ENCODE measurements at places on chromosomes 1 and 21. TPM values are rescaled to one million over a fixed set of nuclear protein-coding genes. Genes with fewer than 3 reads are reported as not detected.

Gene EFNA3
- 4.9 TPM for total RNA-seq

Gene BNIPL
- total RNA-seq, result 0.09 TPM

Gene SLC30A10
- total RNA-seq, result 0.05 TPM

Gene GJA9
- total RNA-seq, result not detected

Gene CCDC185
- total RNA-seq, result 0.13 TPM

Gene CRYBG2
- 1.6 TPM for total RNA-seq

Gene LCE2D
- total RNA-seq, result not detected

Gene PRAMEF10
- total RNA-seq, result not detected

Gene GBP3
- 1.2 TPM for total RNA-seq

Gene TRIM58
- total RNA-seq, result not detected

Gene DNAI4
- total RNA-seq, result 1.0 TPM

Gene LCE1C
- total RNA-seq, result not detected

Gene ZBTB40
- total RNA-seq, result 5.9 TPM

Gene TAF5L
- 21.9 TPM for total RNA-seq

Gene PTGFRN
- 16.2 TPM for total RNA-seq

Gene BACE2
- 23.3 TPM for total RNA-seq

Gene DNMT3L
- not detected for total RNA-seq

Gene VASH2
- total RNA-seq, result 3.9 TPM

Gene HUNK
- total RNA-seq, result 1.3 TPM

Gene KCNE2
- total RNA-seq, result not detected

Gene KRTAP11-1
- total RNA-seq, result not detected

Gene RNU1-4
- not detected for total RNA-seq

Gene UMODL1
- not detected for total RNA-seq

Gene LRRC52
- total RNA-seq, result not detected

Gene PPCS
- 32.0 TPM for total RNA-seq

Gene RHD
- total RNA-seq, result not detected

Gene CGN
- total RNA-seq, result 1.9 TPM

Gene GSTM1
- total RNA-seq, result not detected

Gene AIM2
- not detected for total RNA-seq

Gene RIMS3
- total RNA-seq, result 0.97 TPM

Gene DTL
- 22.6 TPM for total RNA-seq

Gene FCRL1
- not detected for total RNA-seq

Gene FOXO6
- 0.82 TPM for total RNA-seq

Gene A3GALT2
- total RNA-seq, result not detected

Gene FCMR
- total RNA-seq, result 3.9 TPM

Gene SLC19A2
- 5.4 TPM for total RNA-seq

Gene ADAM30
- not detected for total RNA-seq
